ENCODE measurements at places on chromosomes 1 and 21.
A peak's percentile ranks its signal among the peaks of the same experiment; 100 is the strongest.

- no peak for DNase-seq
Measured at GRCh38 chr1:119147661-119148090, 7.2 kb upstream of the WARS2 start.

- no peak for DNase-seq
Measured at GRCh38 chr1:221310180-221310579, 430.9 kb downstream of the HLX start.

DNA sequence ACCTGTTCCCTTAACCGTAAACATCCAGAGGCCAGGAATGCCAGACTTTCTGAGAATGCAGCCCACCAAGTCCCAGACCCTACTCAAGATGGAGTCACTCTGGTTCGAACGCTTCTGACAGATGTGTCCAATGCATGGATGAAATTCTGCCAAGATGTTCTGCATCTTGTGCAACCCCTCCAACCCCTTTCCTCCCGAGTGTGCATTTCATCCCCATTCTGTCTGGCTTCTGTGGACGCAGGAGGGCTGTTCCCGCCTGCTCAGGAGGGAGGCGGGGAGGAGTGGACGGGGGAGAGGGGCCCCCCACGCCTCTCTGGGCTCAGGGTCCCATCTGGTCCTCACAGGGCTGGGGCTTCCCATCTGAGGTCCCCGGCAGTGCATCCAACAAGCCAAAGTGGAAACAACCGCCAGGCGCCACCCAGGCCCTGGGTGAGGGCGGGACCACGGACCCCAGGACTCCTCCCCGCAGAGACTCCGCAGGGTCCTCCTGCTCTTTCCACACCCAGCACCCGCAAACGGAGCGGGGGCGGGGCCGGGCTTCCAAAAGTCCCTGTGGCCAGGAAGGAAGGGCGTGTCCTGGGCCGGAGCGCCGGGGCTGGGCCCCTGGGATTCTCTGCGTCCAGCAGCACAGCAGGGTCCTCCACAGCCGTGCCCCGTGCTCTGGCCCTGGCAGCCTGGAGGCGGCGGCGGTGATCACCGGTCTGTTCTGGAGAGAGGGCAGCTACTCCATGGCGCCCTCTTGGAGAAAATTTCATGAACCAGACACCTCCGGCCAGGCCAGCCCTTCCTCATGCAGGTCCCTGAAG lies 27.8 kb upstream of the SUMO3 start:
- DNase-seq = no peak

- DNase-seq = no peak
Measured at GRCh38 chr1:55068638-55069037, 29.3 kb downstream of the PCSK9 start.

DNA sequence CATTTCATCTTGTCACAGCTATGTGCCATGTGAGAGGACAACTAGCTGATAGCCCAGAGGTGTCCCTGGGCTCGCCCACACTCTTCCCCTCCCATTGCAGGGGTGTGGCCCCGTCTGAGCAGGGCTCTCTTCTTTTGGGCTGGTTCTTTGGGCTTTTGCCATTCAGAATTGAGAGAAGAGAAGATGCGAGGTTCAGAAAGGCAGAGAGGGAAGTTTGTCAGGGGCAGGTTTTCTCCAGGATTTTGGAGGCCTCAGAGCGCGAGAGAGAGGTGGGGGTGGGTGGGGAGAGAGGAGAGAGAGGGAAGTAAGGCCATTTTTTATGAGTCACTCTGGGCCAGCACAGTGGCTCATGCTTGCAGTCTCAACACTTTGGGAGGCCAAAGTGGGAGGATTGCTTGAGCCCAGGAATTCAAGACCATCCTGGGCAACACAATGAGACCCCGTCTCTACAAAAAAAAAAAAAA lies 5.2 kb downstream of the IFI6 start:
- no peak for DNase-seq

GRCh38 chr1:229271448-229272159 lies 693 bp downstream of the RAB4A start:
- no peak for DNase-seq

DNA sequence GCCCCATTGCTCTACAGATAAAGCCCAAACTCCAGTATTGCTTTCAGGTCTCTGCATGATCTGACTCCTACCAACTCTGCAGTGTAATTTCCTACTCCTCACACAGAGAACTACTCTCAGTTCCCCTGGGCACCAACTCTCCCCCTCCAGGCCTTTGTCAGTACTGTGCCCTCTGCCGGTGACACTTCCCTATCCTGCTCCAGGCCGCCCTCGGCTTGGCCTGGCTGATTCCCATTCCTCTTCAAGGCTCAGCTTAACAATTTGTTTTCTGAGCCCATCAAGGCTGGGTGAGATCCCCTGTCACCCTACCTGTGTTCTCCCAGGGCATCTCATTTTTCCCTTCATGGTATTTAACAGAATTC lies 2.6 kb downstream of the SLAMF8 start:
- peak; percentile 5 for DNase-seq

GRCh38 chr1:116322752-116323405 lies 50.2 kb upstream of the ATP1A1 start:
- DNase-seq = no peak

DNA sequence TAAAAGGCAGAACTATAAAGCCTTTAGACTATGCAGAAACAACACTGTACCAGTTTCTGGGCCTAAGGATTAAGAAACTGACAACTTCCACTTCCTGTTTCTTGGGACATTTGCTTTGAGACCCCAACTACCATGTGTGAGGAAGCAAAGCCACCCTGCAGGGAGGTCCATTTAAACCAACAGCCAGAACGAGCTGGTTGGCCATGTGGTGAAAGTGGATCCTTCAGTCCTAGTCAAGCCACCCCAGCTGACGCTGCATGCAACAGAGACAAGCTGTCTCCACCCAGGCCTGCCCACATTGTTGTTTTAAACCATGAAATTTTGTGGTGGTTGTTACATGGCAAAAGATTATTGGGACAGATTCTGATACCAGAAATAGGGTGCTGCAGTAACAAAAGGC lies 31.8 kb upstream of the SLFNL1 start:
- DNase-seq = no peak

DNA sequence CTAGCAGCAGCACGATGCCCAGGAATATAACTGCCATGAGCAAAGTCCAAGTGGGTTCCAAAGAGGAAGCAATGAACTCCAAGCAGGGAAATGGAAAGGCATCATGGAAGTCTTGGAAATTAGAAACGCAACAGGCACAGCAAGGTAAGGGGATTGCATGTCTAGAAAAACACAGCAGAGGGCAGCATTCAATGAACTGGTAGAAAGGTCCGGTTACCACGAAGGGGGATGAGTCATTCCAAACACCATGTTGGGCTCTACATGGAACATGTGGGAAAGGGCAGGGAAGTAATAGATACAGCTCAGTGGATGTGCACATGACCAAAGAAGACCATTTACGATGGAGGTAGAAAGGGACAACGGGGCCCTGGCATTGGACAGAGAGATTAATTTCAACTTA lies 36.4 kb downstream of the RXRG start:
- no peak for DNase-seq

GRCh38 chr21:17387030-17387617 lies 125.7 kb upstream of the CXADR start:
- DNase-seq = peak; percentile 76

DNA sequence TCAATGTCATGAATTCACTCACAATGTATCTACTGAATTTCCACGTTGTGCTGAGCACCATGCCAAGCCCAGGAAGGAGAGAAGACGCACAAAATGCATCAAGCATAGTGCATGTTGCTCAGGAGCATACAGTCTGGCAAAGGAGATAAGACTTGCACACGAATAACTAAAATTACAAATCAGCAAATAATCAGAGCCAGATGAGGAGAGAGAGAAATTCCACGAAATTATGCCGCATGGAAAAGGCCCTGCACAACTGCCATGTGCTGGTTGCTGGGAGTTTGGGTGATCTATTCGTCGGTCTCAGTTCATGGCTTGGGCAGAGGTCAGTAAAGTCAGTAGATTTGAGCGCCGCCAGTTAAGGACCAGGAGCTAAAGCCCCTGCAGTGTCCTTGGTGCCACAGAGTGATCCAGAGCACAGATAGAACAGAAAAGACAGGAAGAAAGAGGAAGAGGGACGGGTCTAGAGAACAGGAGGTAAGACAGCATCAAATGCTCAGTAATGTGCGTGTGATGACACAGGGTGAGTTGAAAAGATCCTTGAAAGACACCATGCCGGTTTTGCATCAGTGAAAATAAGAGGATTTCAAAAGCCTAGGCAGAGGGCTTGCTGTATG lies 55.1 kb upstream of the ZNF281 start:
- no peak for DNase-seq

GRCh38 chr1:27545876-27546275 lies 55.9 kb upstream of the WASF2 start:
- DNase-seq = no peak

- no peak for DNase-seq
Measured at GRCh38 chr1:8844501-8845006, 27.1 kb upstream of the RERE start.

- DNase-seq = no peak
Measured at GRCh38 chr1:40075266-40075665, 21.8 kb downstream of the PPT1 start.

- no peak for DNase-seq
Measured at GRCh38 chr1:245990315-245991022, 516.6 kb downstream of the SMYD3 start.

DNA sequence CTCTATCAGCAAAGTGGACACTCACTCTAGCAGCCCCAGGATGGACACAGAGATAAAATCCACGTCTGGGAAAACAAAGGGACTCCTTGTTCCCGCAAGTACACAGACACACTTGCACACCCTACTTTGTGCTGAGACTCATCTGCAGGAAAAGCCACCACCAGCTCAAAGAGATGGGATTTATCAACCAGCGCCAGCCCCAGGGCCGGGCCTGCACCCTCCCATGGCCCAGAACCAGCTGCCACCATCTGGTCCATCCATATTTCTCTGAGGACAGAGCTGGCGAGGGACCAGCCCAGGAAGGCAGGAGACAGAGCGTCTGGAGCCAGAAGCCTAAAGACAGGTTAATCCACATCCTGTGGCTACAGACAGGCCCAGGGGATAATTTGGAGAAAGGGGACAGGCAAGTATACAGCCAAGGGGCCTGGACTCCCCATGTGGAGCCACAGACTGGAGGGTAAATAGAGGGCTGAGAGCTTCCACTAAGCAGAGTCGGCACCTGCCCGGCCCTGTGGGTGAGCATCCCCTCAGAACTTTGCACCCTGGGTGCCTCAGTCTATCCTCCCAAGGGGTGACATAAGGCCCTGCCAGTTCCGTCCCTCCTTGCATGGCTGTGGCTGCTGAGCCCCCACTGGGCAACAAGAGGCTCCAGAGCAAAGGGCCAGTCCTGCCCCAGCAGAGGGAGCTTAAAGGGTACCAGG lies 233.9 kb downstream of the PTPRU start:
- DNase-seq = no peak

DNA sequence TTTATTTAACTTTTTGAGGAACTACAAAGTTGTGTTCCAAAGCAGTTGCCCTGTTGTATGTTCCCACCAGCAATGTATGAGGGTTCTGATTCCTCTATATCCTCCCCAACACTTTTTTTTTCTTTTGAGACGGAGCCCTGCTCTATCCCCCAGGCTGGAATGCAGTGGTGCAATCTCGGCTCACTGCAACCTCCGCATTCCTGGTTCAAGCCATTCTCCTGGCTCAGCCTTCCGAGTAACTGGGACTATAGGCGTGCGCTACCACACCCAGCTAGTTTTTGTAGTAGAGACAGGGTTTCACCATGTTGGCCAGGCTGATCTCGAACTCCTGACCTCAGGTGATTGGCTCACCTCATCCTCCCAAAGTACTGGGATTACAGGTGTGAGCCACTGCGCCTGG lies 60.4 kb upstream of the ENAH start:
- DNase-seq = no peak

GRCh38 chr1:87914396-87914795 lies 585.7 kb downstream of the LMO4 start:
- no peak for DNase-seq

DNA sequence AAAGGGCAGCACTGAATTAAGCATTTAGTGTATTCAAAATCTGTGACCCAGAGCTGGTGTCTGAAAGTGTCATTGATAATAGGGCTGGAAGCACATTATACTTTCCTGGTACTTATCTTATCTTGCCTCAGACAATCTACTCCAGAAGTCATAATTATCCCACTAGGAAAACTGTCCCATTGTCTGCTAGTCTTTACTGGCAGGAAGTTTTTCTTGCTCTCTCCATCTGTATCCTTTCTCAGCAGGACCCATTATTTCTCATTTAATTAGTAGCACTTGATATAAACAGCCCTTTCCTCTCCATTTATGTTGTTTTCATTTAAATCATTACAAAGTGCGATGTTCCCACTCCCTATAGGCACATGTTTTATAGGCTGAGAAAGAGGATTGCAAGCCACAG lies 36.5 kb upstream of the BARHL2 start:
- DNase-seq = no peak

GRCh38 chr1:52140633-52141512 lies 1.0 kb upstream of the ZFYVE9 start:
- no peak for DNase-seq

Data from amygdala (tissue), 56 donors.